ENCODE measurements at places on chromosomes 3 and 15.
A peak's percentile ranks its signal among the peaks of the same experiment; 100 is the strongest.

- DNase-seq: no peak
Measured at GRCh38 chr15:64982472-64982871, 7.2 kb downstream of the SPG21 start.

GRCh38 chr3:38207254-38208003, 42.1 kb downstream of the OXSR1 start:
- DNase-seq: no peak

- no peak for DNase-seq
Measured at GRCh38 chr15:83733691-83734090, 79.8 kb downstream of the ADAMTSL3 start.

- DNase-seq: peak; percentile 68
Measured at GRCh38 chr3:112734736-112735350, 93.9 kb upstream of the CCDC80 start.

DNA sequence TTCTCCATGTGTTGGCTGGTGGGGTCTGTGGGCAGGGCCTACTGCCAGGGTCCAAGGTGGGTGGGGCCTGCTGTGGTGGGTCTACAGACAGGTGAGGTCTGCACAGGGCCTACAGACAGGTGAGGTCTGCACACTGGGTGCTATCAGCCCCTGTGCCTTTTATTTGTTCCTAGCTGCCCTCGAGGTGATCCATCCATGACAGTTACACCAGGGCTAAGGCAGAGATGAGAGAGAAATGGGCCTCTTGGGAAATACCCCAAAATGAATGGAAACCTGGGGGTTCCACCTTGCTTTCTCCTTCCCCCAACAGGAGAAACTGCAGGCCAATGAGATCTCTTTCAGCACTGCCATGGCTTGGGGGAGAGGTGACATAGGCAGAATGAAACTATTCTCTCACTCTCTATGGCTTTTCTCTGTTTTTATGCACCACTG, 36.4 kb downstream of the CFAP100 start:
- DNase-seq: no peak

DNA sequence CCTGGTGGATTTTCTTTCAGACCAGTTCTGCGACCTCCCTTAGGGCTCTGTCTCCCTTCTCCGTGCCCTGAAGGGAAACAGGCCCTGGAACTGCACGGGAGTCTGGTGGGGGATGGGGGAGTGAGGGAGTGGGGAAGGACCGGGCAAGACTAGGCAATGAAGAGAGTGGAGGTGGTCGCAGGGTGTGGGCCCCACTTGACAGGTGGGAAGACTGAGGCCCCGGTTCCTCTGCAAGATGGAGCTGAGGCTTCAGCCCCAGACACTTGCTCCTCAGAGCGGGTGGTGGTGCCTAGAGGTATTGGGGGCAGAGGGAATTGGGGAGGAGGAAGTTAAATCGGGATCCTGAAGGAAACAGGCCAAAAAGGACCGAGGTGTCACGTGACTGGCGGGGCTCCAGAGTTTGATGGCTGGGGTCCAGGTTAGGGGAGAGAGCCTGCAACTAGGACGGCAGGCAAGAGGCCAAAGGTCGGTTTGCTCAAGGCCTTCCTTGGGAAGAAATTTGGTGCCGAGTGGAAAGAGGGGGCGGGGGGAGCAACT, 597 bp upstream of the CAMK1 start:
- DNase-seq: peak; percentile 12

DNA sequence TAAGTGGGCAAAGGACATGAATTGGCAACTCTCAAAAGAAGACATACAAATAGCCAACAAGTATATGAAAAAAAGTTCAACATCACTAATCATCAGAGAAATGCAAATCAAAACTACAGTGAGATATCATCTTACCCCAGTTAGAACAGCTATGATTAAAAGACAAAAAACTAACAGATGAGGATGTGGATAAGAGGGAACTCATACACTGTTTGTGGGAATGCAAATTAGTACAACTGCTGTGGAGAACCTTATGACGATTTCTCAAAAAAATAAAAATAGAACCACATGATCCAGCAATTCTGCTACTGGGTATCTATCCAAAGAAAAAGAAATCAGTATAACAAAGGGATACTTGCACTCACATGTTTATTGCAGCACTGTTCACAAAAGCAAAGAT, 28.6 kb downstream of the NEK10 start:
- no peak for DNase-seq

GRCh38 chr3:138197058-138197457, 10.0 kb downstream of the ARMC8 start:
- DNase-seq: no peak

GRCh38 chr15:94607176-94607654, 375.9 kb downstream of the MCTP2 start:
- no peak for DNase-seq

DNA sequence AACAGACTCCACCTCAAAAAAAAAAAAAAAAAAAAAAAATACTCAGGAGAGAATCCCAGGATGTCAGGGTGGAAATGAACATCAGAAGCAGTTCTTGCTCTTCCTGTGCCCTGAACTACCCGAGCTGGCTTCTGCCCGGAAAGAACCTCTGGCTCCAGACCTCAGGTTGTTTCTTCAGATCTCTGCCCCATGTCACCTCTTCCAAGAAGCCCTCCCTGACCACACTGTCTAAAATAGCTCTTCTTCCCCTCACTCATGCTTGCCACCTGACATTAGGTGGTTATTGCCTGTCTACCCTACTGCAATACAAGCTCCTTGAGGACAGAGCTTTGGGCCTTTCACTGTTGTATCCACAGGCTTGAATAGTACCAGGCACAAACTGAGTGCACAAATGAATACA, 8.2 kb downstream of the TKT start:
- DNase-seq: no peak

DNA sequence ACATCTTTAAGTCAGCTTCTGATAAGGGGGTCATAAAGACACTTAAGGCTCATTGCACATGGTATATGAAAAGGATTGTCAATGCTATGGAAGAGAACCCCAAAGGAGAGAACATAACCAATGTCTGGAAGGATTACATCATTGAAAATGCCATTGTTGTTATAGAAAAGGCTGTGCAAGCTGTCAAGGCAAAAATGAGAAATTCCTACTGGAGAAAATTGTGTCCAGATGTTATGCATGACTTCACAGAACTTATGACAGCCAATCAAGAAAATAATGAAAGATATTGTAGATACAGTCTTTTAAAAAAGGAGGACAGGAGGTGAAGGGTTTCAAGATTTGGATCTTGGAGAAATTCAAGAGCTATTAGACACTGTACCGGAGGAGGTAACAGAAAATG, 96.3 kb upstream of the MBNL1 start:
- no peak for DNase-seq

- no peak for DNase-seq
Measured at GRCh38 chr3:76345878-76346277, 560.5 kb upstream of the ZNF717 start.

GRCh38 chr15:48646331-48646730, 822 bp upstream of the FBN1 start:
- no peak for DNase-seq

DNA sequence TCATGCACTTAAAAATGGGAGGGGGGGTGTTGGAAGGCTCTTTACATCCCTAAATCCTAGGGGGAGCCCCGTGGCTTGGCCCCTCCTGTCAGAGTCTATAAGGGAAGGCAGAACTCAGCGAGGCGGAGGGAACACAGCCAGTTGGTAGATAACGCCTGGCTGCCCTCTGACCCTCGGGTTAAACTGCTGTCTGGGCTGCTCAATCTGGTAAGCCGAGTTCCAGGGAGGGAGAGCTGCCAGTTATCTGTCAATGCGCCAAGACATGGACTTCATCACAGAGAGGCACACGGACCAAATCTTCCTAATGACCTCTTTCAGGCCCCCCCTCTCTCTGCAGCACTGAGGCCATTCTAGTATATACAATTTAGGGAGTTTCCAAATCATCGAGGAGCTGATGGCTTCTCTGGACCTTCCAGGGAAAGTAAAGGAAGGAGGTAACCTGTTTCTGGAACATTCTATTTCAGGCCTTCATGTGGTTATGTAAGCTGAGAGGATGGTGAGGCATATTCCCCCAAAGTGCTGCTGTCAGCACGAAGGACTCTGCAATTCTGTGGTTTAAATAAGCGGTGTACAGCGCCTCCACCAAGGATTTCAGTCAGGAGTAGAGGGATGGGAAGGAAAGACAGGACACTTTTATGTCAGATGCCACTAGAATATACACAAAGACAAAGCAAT, 349.0 kb downstream of the MCTP2 start:
- DNase-seq: no peak

GRCh38 chr3:99548674-99549073, 89.7 kb upstream of the COL8A1 start:
- DNase-seq: no peak

DNA sequence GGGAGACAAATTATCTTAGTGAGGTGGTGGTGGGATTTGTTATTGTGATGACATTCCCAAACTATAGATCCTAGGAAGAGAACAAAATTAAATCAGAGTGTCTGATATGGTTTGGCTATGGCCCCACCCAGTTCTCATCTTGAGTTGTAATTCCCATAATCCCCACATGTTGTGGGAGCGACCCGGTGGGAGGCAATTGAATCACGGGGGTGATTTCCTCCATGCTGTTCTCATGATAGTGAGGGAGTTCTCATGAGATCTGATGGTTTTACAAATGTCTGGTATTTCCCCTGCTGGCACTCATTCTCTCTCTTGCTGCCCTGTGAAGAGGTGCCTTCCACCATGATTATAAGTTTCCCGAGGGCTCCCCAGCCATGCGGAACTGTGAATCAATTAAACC, 62.0 kb downstream of the RPL22L1 start:
- no peak for DNase-seq

GRCh38 chr3:64176461-64176996, 48.7 kb downstream of the PRICKLE2 start:
- no peak for DNase-seq

- no peak for DNase-seq
Measured at GRCh38 chr3:99471353-99472323, 166.8 kb upstream of the COL8A1 start.

DNA sequence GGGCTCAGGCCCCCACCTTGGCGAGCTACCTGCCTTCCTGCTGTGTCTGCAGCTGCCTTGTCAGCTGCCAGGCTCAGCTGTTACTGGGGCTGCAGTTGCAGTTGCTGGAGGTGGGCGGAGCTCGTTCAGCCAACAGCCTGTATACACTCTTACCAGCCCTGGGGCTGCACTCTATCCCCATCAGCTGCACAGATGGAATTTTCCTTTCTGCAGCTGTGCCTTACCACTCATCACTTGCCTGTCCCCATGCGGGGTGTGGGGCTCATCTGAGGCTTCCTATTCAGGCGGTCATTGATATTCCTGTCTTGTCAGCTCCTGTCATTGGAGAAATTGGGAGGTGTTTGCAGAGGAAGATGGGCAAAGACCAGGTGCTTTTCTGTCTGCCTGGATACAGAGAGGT, 9.1 kb upstream of the SYN2 start:
- peak; percentile 62 for DNase-seq

- no peak for DNase-seq
Measured at GRCh38 chr15:63185206-63185605, 4.2 kb upstream of the RAB8B start.

DNA sequence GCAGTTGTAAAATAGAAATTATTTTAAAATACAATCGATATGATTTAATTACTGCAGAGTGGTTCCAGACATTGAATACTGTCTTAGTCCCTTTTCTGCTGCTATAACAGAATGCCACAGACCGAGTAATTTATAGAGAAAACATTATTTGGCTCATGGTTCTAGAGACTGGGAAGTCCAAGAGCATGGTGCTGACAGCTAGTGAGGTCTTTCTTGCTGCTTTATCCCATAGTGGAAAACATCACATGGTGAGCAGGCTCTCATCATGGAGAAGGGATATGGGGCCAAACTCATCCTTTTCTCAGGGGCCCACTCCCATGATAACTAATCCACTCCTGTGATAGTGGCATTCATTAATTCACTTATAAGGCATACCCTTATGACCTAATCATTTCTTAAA, 120.0 kb upstream of the TBL1XR1 start:
- DNase-seq: no peak

DNA sequence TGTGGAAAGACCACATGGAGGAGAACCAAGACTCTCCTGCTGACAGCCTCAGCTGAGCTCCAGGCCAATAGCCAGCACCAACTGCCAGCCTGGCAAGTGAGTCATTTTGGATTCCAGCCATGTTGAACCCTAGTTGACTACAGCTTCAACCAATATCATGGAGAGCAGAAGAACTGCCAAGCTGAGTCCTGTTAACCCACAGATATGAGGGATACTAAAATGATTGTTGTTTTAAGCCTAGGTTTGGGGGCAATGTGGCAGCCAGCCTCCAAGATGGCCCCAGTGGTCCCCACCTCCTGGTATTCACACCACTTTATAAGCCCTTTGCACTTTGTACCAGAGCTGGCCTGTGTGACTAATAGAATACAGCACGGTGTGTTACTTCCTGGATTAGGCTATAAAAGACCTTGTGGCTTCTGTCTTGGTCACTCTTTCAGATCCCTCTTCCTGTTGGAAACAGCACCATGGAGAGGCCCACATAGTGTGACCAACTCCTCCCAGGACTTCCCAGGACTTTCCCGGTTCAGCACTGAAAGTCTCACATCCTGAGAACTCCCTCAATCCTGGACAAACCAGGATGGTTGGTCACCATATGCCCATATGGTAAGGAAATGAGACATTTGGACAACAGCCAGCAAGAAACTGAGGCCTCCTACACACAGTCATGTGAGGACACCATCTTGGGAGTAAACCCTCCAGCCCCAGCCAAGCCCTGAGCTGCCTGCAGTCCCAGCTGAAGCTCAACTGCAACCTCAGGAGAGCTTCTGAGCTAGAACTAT, 32.4 kb upstream of the CDV3 start:
- DNase-seq: peak; percentile 44

DNA sequence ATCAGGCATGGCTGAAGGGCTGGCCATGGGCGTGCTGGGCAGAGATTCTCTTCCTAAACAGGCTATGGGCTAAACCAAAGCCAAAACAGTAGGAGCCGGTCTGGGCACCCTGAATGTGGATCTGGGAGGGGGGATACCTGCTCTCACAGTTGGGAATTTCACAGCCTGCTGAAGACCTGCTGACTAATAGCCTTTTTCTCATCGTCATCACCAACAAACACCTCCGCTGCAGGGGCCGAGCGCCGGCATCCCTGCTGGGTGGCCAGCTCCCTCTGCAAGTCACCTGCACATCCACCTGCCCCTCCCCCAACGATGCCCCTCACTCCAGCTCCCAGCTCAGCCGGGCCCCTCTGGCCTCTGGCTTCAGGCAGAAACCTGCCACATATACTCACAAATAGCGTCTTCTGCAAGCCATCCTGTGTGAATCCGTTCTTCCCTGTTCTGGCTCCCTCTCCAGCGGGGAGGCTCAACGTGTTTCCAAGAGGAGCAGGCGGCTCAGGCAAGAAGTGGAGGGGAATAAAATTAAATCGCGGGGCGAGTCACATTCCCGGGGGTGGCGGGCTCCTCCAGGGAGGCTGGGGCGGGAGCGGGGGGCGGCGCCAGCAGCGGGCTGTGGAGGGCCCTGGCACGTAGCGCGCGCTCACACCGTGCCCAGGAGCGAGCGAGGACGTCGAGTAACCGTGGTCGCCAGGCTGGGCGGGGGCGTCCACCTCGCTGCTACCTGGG, 466 bp downstream of the IQSEC1 start:
- DNase-seq: peak; percentile 47

Measured in DMS53 (cell line).